ENCODE measurements at places on chromosomes 16 and 17.

DNA sequence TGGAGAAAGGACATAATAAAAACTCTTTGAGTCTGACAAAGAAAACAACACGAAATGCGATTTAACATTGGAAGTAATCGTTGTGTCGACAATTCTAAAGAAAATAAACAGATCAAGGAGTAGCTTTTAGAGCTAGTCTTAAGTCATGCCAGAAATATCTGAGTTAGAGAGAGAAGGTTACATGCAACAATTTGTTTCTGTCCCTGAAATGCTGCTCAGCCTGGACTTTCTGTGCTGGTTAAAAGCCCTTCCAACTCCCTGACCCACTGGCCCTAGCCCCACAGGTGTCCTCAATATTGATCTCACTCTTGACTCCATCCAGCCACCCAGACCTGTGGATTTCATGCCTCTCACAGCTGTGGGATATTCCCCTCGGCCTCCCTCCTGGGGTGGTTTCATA, 33.2 kb upstream of the TEX2 start:
- DNase-seq: no peak

DNA sequence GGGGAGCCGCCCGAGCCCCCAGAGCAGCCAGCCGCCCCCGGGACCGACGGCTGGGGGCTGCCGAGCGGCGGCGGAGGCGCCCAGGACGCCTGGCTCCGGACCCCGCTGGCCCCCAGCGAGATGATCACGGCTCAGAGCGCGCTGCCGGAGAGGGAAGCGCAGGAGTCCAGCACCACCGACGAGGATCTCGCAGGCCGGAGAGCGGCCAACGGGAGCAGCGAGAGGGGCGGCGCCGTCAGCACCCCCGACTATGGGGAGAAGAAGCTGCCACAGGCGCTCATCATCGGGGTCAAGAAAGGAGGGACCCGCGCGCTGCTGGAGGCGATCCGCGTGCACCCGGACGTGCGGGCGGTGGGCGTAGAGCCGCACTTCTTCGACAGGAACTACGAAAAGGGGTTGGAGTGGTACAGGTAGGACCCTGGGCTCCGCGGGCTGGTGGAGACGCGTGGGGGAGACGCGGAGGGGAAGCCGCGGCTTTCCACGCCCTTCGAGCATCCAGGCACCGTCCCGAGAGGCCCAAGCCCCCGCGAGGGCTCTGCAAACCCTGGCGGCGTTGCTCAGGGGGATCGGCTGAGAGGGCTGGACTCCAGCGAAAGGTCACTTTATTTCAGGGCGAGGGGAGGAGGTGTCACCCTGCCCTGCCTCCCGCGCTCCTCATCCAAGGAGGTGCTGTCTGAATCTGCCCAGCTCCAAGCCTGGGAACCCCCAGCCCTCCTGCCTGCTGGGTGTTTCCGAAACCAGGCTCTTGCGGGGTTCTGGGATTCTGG, 1.2 kb downstream of the HS3ST4 start:
- no peak for DNase-seq

- DNase-seq: no peak
Observed at GRCh38 chr16:794091-794822, 5.8 kb downstream of the CHTF18 start.

- DNase-seq: no peak
Observed at GRCh38 chr17:79573196-79573896, 37.5 kb downstream of the RBFOX3 start.

GRCh38 chr16:75038036-75038858, 39.4 kb downstream of the ZNRF1 start:
- DNase-seq: no peak

- peak; percentile 44 for DNase-seq
Observed at GRCh38 chr17:78137392-78138203, 7.0 kb downstream of the TMC8 start.

DNA sequence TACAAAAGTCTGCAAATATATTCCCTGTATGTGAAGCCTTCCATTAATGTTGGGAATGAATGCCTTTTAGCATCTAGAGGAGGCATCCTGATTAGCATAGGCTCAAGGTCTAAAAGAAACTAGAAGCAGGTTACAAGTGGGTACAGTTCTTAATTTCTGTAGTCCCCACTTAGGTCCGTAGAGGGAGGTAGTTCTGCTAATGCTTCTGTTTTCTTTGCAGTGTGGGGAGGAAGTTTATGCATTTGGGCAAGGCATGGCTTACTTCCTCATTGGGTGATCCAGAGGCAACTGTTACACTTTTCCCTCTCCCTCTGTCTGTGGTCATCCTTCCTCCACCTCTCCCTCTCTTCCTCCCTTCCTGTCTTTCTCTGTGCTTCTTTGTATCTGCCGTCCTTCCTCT, 108.4 kb upstream of the ZKSCAN2 start:
- no peak for DNase-seq

DNA sequence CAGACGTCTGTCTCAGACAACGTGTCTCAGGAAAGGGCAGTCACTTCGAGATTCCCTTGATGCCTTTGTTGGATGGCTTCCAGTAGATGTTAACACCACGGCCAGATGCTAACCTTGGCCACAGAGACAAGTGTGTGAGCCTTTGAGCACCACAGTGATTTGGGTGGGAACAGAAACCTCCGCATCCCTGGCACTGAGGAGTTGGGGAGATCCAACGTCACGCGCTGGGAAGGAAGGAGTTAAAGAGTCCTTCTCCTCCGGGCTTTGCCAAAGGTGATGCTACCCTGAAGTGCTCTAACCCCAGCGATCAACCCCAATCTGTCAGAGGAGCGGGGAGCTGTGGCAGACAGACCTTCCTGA, 3.0 kb upstream of the ABR start:
- DNase-seq: no peak

DNA sequence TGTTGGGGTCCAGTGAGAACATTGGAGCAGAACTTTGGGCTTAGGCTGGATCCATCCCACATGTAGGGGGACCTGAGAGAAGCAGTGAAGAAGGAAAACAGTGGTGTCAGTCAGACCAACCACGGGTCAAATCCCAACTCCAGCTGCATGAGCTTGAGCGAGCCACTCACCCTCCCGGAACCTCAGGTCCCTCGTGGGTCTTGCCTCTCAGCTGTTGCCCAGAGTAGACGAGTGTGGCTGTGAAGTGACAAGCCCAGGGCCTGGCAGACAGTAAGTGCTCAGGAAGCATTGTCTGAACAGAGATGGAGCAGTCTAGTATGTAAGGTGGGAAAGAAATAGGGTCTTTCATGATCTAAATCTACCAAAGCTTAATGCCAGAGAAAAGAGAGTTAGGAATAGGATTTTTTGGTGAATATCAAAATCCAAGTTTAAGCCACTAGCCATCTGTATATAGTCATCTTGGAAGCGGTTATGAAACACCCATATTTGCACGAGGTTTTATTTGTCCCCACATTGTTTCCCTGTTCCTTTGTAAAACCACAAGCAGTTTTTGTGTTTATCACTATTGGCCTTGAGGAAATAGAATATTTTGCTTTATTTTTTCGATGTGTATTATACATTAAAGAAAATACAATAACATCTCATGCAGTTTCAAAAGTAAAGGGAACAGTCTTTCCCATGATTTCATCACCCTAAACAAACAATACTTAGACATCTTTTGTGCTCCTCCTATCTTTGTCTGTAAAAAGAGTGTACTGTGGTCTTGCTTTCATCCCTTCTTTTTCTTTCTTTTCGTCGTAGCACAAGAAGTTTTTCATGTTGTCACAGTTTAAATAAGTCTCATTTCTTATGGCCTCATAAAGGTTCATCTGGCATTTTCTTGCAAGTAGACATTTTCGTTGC, 112.0 kb downstream of the CLEC16A start:
- no peak for DNase-seq

GRCh38 chr17:14940108-14940937, 324.8 kb downstream of the PMP22 start:
- no peak for DNase-seq

- no peak for DNase-seq
Observed at GRCh38 chr17:68710976-68711375, 109.8 kb upstream of the FAM20A start.

- DNase-seq: no peak
Observed at GRCh38 chr17:1554751-1555540, 7.6 kb downstream of the PITPNA start.

DNA sequence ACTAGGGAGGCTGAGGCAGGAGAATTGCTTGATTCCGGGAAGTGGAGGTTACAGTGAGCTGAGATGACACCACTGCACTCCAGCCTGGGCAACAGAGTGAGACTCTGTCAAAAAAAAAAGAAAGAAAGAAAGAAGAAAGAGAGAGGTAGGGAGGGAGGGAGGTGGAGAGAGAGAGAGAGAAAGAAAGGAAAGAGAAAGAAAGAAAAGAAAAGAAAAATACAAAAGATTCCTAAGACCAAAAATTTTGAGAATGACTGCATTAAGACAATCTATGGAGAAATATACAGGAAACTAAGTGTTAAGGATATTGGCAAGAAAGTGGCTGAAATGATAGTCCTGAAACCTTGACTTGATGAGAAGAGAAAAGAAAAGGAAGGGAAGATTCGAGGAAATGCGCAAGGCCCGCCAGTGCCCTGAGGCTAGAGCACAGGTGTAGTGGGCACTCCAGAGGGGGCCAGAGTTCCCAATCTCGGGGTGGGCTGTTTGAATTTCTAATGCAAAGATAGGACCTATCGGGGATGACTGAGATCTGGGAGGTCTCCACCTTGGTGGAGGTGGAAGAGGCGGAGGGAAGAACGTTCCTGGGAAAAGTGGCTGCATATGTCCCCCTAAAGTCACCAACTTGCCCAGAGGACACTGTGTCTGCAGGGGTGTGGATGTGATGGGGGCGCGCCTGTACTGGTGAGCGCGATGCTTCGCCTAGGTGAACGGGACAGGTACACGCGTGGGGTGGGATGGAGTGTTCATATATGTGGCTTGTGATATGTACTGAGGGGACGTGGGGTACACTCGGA, 654 bp upstream of the SCNN1B start:
- DNase-seq: no peak

- DNase-seq: peak; percentile 88
Observed at GRCh38 chr17:8073627-8074484, 13.7 kb downstream of the ALOX12B start.

DNA sequence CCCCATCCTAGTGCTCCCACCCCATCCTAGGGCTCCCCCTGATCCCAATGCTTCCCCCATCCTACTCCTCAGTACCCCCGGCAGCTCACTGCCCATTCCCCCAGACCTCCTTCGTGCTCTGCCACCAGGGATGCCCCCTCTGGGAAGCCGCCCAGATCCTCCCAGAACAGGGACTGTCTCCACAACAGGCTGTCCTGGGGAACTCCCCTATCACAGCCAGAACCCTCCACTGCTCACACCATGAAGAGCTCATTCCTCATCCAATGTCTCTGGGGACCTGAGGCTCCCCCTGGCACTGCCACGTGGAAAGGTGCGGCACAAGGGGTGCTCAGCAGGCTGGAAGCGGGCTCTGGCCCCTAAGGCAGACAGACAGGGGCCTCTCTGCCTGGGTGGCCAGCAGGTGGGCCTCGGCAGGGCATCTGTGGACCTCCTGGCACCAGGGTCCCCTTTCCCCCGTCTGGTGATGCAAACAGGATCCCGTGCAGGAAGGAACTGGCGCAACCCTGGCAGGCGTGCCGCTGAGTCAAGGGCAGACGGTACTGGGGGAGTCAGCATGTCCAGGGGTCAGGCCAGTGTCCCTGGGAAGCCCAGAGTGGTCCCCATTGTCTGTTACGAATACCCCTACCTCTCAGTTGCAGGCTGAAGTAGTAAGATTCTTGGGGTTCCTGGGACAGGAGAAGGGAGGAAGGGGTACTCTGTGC, 14.8 kb upstream of the PVALEF start:
- DNase-seq: no peak

GRCh38 chr17:72306037-72306436, 185.2 kb downstream of the SOX9 start:
- DNase-seq: no peak

GRCh38 chr17:38544839-38545209, 60.9 kb downstream of the SRCIN1 start:
- DNase-seq: no peak

DNA sequence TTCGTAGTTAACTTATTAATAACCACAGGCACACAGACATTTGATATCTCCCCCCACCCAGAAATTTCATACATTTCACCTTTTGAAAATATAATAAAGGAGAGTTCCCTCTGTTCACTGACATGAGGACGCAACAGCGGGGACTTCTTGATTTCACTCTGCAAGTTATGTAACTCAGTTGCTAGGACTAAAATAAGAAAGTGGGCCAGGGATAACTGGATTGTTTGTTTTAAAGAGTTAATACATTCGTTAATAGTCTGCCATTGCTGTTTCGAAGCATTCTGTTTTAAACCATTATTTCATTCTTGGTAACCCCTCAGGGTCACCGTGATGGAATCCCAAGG, 1.2 kb downstream of the RHOT1 start:
- DNase-seq: no peak

DNA sequence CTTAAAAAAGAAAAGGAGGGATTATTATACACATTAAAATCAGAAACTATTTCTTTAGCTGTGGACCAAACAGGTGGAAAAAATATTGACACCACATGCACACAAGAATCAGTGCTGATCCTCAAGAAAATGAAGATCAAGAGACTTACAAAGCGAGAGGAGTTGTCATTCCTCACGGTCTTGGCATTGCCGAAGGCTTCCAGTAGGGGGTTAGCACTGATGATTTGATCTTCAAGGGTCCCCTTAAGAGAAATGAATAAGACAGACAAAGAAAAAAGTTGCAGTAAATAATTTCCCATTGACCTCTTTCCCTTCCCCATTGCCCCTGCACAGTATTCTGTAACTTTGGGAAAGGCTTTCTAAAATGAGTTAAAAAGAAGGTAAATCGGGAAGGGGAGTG, 6.0 kb downstream of the MYH4 start:
- DNase-seq: no peak

DNA sequence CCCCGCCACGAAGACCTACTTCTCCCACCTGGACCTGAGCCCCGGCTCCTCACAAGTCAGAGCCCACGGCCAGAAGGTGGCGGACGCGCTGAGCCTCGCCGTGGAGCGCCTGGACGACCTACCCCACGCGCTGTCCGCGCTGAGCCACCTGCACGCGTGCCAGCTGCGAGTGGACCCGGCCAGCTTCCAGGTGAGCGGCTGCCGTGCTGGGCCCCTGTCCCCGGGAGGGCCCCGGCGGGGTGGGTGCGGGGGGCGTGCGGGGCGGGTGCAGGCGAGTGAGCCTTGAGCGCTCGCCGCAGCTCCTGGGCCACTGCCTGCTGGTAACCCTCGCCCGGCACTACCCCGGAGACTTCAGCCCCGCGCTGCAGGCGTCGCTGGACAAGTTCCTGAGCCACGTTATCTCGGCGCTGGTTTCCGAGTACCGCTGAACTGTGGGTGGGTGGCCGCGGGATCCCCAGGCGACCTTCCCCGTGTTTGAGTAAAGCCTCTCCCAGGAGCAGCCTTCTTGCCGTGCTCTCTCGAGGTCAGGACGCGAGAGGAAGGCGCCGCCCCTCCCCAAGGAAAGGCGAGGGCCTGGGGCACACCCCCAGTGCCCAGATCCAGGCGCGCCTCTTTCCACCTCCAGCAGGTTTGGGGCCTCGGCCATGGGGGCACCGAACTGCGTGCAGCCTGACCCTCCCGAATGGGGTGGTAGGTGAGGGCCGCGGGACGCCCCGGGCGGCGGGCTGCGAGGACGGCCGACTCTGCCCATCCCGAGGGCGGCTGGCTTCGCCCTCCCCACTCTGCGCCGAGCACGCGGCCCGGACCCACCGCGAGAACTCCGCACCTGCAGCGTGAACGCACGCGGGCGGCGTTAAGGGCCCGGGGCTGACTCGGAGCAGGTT, 664 bp downstream of the HBQ1 start:
- peak; percentile 87 for DNase-seq
